ENCODE measurements at places on chromosomes 2 and 18. TPM values are rescaled to one million over a fixed set of nuclear protein-coding genes. Genes with fewer than 3 reads are reported as not detected.

- DNase-seq, result peak; percentile 39
Observed at GRCh38 chr2:226256709-226257376, 542.8 kb downstream of the IRS1 start.

DNA sequence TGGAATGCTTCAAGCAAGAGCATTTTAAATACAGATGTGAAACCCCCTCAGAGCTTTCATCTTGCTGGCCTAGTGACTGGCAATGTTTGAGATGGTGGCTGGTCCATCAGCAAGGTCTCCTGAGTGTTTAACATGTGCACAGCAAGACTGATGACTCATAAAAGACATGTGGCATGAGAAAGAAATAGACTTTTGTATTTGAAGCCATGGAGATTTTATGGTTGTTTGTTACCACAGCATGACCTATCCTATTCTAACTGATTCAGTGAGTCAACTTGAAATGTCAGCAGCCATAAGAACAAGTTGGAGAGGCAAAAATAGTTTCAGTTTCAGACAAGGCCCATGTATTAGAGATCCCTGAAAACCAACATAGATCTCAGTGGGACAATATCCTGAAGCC, 154.7 kb upstream of the LYPD1 start:
- DNase-seq, result peak; percentile 68

GRCh38 chr2:16037808-16038457, 97.6 kb downstream of the MYCN start:
- DNase-seq, result no peak

GRCh38 chr2:195413944-195414343, 243.1 kb upstream of the SLC39A10 start:
- no peak for DNase-seq

DNA sequence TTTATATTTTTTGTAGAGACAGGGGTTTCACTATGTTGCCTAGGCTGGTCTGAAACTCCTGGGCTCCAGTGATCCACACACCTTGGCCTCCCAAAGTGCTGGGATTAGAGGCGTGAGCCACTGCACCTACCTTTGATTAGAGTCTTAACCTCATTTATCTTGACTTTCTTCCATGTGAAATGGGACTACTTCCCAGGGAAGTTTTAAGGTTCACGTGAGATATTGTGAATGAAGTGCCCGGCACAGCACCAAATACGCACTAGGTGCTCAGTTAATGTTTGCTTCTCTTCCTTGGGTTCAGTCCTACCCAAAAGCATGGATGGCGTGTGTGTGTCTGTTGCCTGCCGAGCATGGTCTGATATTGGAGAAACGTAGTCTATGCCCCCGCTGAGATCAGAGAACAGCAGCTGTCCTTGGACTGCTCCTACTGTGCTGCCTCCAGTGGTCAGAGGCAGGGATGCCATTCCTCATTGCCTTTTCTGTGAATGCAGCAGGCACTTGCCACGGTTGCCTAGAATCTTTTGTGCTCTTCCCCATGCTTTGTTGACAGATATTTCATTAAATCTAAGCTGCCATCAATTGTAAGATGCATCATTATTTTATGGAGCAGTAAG, 12.3 kb upstream of the TFCP2L1 start:
- peak; percentile 2 for DNase-seq

DNA sequence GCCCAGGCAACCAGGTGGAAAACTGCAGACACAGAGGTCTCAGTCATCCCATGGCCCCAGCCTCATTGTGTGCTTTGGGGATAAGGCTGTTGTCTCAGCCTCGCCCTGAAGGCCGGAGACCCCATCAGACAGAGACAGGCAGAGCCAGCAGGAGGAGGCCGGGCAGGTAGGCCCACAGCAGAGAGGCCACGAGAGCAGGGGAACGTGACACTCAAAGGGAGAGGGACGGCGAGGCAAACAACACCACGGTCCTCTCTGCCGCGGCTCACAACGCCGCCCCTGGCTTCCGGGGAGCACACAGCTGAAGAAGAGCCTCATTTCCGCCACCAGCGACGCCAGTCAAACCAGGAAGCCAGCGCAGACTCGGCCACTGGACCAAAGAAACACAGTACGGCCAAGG, 103.3 kb downstream of the ZNF516 start:
- no peak for DNase-seq

GRCh38 chr2:105042189-105042588, 4.3 kb downstream of the MRPS9 start:
- no peak for DNase-seq

GRCh38 chr2:37654932-37655841, 16.3 kb downstream of the CDC42EP3 start:
- peak; percentile 77 for DNase-seq

- no peak for DNase-seq
Observed at GRCh38 chr2:237546040-237546875, 20.1 kb upstream of the PRLH start.

DNA sequence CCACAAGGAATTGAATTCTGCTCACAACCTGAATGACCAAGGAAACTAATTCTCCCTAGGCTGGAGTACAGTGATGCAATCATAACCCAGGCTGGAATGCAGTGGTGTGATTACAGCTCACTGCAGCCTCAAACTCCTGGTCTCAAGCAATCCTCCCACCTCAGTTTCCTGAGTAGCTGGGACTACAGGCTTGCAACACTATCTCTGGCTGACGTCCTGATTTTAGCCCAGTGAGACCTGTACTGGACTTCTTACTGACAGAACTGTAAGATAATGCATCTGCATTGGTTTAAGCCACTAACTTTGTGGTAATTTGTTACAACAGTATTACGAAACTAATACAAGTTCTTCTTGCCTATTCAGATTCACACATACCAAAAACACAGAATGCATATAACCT, 9.5 kb upstream of the KDSR start:
- DNase-seq, result no peak

GRCh38 chr18:48949606-48950535, 894 bp downstream of the SMAD7 start:
- no peak for DNase-seq

GRCh38 chr18:12922266-12922665, 25.5 kb upstream of the SEH1L start:
- no peak for DNase-seq

DNA sequence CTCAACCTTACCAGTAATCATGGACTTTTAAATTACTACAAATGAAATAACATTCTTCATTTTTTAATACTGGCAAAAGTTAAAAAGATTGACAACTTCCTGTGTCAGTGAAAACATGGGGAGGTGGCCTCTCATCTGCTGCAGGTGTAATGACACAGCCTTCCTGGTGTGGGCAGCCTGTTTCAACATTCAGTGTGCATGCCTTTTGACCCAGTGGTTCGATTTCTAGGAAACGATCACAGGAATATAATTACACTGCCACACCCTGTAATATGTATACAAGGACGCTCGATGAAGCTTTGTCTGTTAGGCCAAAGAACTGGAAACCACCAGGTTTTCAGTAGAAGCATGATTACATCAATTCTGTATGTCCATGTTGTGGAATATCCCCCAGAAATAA, 68.7 kb downstream of the MTHFD2 start:
- DNase-seq, result no peak

DNA sequence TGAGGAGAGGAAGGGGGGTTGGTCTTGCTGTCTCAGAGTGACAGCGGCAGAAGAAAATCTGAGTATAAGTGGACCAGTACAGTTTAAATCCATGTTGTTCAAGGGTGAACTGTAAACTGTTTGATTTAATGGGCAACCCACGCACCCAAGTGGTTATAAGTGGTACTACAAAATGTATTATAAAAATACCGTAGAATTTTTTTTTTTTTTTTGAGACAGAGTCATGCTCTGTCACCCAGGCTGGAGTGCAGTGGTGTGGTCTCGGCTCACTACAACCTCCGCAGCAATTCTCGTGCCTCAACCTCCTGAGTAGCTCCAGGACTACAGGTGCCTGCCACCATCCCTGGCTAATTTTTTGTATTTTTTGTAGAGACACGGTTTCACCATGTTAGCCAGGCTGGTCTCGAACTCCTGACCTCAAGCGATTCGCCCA, 2.1 kb upstream of the CHCHD5 start:
- DNase-seq, result peak; percentile 30

GRCh38 chr2:146119586-146119985, 1599.7 kb upstream of the ZEB2 start:
- DNase-seq, result no peak

GRCh38 chr2:41909584-41909983, 138.2 kb upstream of the PKDCC start:
- no peak for DNase-seq

- DNase-seq, result no peak
Observed at GRCh38 chr2:48952614-48953013, 197.1 kb upstream of the LHCGR start.

DNA sequence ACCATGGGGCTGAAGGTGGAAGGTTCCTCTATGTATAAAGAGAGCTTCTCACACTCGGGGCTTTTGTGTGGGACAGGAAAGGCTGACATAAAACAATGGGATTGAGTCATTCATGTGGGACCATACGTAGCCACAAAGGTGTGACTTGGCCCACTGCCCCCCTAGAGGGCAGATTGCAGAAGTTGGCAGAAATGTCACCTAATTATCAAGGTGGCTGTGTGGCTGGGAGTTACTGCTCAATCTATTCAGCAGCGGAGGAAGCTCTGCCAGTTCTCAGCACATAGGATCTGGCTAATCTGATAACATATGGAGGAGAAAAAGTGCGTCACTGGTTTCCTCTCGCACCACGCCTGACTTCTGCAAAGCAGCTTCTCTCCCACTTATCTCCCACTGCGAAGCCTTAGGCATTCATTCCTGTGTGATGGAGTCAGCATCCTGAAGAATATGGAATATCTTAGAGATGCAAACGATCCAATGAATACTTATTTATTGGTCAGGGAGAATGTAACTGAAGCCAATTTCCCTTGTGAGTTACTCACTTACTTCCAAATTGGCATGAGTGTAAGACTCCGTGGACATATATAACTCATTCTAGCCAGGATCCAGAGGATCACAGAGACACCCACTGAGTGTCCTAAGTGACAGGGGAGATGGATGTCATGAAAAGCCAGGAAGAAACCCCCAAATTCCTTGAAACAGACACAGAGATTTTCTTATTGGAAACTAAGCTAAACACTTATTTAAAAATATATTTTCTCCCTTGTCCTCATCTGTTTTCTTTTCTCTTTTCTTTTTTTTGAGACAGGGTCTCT, 344.8 kb downstream of the TGIF1 start:
- DNase-seq, result peak; percentile 98

DNA sequence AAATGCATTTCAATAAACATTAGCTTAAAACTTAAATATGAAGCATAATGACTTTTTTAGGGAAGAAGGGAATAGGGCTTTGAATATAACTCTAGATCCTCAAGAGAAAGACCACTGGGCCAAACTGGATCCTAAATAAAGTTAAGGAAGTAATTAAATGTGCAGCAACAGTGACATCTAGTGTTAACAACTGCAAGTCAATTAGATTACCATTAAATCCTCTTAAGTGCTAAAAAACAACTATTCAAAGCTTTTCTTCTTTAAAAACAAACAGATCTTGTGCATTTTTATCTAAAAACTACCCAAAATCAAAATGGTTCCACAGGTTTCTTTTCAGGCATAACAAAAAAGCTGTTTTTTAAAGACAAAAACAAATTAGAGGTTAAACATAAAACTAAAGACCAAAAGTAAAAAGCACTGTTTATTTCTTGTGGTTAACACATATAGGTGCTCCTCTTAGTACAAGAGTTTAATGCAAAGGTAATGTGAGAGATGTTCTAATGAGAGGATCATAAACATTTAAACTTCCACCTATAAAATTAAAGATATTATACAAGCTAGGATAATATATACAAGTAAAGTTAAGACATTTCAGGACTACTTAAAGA, 111.4 kb downstream of the THADA start:
- peak; percentile 66 for DNase-seq

GRCh38 chr2:168645696-168646338, 156.6 kb upstream of the NOSTRIN start:
- no peak for DNase-seq

DNA sequence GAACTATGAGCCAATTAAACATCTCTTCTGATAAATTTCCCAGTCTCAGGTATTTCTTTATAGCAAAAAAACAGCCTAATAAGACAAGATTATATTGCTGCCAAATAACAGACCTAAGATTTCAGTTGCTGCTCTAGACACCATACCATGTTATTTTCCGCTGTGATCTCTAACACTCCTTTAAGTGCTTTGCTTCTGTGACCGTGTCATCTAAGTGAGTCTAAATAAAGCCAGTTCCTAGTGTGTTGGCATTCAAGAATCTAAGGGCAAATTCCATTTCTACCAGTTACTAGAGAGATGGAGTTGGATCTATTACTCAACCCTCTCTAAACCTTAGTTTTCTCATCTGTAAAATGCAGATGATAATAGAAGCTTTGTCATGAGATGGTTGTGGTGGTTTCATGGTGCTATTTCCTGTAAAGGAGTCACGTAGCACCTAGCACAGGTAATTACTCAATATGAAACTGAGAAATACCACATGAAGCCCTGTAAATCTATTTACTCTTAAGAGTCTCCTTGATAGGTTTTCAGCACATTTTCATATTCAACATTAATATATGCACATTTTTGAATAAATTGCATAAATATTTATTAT, 40.5 kb downstream of the SPHKAP start:
- DNase-seq, result no peak

GRCh38 chr2:224929512-224929911, 112.8 kb downstream of the DOCK10 start:
- no peak for DNase-seq

DNA sequence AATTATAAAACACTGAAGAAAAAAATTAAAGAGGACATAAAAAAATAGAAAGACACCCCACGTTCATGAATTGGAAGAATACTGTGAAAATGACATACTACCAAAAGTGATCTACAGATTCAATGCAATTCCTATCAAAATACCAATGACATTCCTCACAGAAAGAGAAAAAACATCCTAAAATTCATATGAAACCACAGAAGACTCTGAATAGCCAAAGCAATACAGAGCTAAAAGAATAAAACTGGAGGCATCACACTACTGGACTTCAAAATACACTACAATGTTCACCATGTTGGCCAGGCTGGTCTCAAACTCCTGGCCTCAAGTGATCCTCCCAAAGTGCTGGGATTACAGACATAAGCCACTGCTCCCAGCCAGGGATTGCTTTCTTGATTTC, 56.3 kb downstream of the TLK1 start:
- no peak for DNase-seq

GRCh38 chr2:17311771-17312511, 206.3 kb downstream of the RAD51AP2 start:
- peak; percentile 81 for DNase-seq

Gene CRACDL
- total RNA-seq, result 5.7 TPM

Gene ANKAR
- total RNA-seq, result 3.1 TPM

Gene TSPYL6
- total RNA-seq, result not detected

Gene SLC9A4
- 0.07 TPM for total RNA-seq

Gene APOB
- total RNA-seq, result 0.07 TPM

Gene ZNF521
- total RNA-seq, result 48.0 TPM

Gene ACTG2
- total RNA-seq, result 540 TPM

Gene ASB18
- total RNA-seq, result not detected

Gene FAM168B
- total RNA-seq, result 117 TPM

Measured in astrocyte (in vitro differentiated cells and primary cell).